Activated CD4-positive, alpha-beta T cell treated with anti-CD3 and anti-CD28 coated beads, Interleukin-2, amount 50 U/mL, for 4 hours (primary cell): ENCODE measurements at places on chromosomes 16 and 17.

DNA sequence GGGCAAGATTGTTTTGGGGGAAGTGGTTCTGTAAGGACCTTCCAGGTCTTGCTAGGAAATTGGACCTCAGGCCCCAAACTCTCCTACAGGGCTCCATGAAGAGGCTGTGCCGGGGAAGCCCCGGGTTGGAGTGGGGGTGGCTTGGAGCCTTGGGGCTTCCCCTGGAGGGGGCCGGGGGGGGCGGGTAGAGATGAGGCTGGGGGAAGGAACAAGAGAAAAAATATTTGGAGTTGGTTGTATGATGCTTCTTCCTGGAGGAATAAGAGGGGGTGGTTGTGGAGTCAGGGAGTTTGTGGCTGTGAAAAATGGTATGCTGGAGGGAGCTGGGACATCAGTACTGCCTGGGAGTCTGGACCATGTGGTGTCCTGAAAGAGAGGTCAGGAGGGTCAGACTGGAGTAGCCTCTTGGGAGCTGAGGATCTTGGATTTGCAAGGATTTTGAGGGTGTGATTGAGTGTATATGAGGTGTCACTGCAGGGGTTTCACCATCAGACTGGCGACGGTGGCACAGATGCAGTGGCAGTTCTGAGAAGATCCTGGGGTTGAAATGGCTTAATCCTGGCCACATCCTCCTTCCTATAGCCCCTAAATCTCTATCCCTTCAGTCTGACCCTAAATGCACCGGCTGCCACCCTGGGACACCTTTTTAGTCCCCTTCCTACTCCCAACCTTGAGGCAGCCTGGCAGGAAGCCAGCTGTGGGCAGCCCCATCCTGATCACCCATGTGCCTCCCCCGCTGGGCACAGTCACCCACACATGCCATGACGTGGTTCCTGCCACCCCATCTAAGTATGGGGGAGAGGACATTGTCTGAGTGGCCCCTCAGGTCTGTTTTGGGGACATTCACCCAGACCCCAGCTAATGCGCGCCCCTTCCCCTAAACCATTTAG, 10.9 kb downstream of the RARA start:
- peak; percentile 84 for DNase-seq

- DNase-seq = no peak
Measured at GRCh38 chr17:19945009-19945626, 32.5 kb downstream of the AKAP10 start.

- DNase-seq = no peak
Measured at GRCh38 chr17:78962345-78962983, 17.3 kb downstream of the LGALS3BP start.

GRCh38 chr16:14280541-14280940, 209.4 kb downstream of the MRTFB start:
- no peak for DNase-seq

GRCh38 chr17:17669580-17670235, 11.6 kb upstream of the RAI1 start:
- no peak for DNase-seq
